ENCODE measurements at places on chromosomes 16 and 17.

GRCh38 chr16:58515871-58516767 is 802 bp downstream of the SETD6 start:
- peak; percentile 71 for DNase-seq

- no peak for DNase-seq
Observed at GRCh38 chr17:18257982-18258355, 569 bp downstream of the FLII start.

DNA sequence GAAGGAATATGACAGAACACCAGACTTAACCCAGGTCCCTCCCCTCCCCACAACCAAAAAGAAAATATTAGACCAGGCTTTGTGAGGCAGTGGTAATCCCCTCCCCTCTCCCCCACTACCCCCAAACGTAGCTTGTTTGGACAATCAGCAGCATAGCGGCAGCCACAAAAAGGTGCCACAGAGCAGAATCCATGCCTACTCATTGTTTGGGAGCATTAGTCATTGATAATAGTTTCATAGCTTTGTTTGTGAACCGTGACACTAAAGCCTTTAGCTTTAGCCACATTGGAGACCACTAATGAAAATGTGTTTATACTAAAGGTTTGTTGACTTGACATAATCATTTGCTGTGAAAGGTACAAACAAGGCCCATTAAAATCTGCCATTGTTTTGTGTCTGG is 65.1 kb downstream of the NUP93 start:
- no peak for DNase-seq

- DNase-seq = no peak
Observed at GRCh38 chr16:31874366-31875111, 932 bp downstream of the ZNF267 start.

DNA sequence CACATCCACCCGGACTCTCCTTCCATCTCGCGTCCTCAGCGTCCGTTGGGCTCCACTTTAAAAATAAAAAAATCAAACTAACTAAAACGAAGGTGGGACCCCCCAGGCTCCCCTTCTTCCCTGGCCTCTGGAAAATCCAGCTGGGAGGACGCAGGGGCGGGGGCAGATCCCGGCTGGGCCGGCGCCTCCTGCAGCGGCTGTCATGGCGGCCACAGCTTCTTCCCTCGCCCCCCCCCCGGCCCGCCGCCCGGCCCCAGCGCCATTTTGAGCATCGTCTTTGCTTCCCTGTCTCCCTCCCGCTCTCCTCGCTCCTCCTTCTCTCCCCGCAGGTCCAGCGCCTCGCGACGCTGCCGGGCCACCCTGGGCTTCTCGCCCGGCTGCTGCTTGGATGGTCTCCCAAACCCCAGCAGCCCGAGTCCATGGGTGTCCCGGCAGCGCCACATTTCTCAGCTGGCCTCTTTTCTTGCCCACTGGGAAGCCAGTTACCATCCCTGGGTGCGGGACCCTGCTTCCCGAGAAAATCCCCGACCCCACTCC is 3.3 kb downstream of the HOXB2 start:
- DNase-seq = peak; percentile 67

GRCh38 chr16:787978-788398 is at the start of gene RPUSD1:
TSS of gene RPUSD1 (minus strand) at chr16:788381. CDS start at chr16:787737, 644 bp downstream.
- peak; percentile 71 for DNase-seq

DNA sequence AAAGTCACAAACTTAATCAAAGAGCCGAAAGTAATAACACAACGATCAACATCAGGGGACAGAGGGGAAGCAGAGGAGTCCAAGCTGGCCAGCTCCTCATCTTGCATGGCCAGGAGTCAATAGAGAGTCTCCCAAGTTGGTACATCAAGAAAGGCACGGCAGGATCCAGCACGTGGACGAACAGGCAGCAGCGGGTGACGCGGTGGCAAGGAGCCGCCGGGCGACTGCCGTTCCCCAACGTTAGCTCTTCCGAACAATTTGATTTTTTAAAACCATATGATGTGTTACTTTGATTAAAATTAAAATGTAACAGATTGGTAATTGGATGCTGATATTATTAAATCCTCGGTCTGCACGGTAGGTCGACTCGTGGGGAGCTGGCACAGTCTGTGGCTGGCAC is 81.8 kb upstream of the DOC2B start:
- no peak for DNase-seq

DNA sequence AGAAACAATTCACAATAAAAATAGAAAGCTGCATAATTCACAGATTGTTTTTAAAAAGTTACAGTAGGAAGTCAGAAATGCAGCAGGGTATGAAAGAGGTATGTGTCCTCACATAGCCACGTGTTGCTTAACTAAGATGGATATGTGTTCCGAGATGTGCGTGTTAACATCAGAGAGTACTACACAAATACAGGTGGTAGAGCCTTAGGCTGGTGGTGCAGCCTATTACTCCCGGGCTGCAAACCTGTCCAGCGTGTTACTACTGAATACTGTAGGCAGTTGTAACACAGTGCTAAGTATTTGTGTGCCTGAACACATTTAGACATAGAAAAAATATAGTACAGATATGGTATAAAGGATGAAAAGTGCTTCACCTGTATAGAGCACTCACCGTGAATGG is 46.4 kb downstream of the USP10 start:
- no peak for DNase-seq

GRCh38 chr16:10992797-10993196 is 48.4 kb downstream of the CLEC16A start:
- no peak for DNase-seq

DNA sequence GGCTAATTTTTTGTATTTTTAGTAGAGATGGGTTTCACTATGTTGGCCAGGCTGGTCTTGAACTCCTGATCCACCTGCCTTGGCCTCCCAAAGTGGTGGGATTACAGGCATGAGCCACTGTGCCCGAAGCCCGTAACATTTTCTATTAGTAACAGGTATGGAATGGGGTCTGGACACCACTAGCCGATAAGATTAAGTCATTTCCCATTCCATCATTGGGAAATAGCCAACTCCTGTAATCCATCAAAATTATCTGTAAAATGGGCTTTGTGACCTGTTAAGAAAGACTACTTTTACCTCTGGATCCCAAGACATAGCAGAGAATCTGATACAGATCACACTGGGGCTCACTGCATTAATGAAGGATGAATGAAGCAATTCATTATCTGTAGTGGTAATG is 3.9 kb upstream of the LUC7L3 start:
- no peak for DNase-seq

GRCh38 chr16:61098505-61098904 is 937.7 kb downstream of the CDH8 start:
- no peak for DNase-seq

- DNase-seq = no peak
Observed at GRCh38 chr17:83146347-83146746, 66.9 kb downstream of the METRNL start.

DNA sequence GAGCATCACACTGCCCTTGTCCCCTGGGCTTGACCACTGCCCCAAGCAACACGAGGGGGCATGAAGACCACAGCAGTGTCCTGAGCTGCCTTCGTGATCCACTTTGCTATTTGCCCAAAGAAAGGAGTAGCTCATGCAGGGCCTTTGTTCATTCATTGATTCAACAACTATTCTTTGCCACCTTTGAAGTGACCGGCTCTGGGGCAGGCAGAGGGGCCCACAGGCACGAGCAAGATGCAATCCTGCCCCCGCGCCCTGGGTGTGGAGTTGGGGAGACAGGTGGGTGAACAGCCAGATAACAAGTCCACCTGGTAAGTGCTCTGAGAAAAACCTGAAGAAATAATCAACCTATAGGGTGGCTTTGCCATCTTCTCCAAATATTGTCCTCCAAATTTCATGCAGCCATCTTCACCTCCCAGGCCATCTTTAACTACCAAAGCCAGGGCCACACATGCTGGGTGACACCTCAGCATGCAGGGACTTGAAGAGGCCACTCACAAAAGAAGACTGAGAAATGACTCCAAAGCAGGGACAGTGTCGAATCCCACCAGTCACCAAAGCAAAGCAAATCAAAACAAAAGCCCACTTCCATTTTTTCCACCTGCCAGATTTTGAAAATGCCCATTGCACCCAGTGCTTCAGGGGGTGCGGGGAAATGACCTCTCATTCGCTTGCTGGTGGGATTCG is 18.2 kb upstream of the RBFOX3 start:
- DNase-seq = peak; percentile 26

- peak; percentile 83 for DNase-seq
Observed at GRCh38 chr16:22206013-22206841, at the start of gene EEF2K. TSS of gene EEF2K (plus strand) at chr16:22206278. CDS start at chr16:22225730, 19,452 bp downstream.

GRCh38 chr17:37191219-37191618 is 184.6 kb upstream of the C17orf78 start:
- DNase-seq = no peak

GRCh38 chr16:11254913-11255736 is 879 bp downstream of the SOCS1 start:
- no peak for DNase-seq

DNA sequence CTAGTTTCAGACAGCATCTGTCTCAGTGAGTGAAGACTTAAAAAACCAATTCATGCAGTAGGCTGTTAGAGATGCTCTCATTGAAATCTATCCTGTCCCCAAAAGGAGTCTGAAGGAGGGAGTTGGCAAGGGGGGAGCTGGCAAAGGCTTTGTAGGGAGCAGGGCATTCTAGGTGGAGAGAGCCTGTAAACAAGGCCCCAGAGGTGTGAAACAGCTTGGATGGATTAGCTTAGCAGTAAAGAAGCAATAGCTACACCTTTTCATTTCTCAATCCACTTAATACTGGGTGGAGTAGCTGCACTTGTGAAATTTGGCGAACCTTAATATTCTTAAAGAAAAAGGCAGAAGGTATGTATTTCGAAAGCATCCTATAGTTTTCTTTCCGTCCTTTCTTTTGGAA is 61.8 kb downstream of the KSR1 start:
- no peak for DNase-seq

All from H1 (cell line).